ENCODE measurements at places on chromosomes 6 and 20. TPM values are rescaled to one million over a fixed set of nuclear protein-coding genes. Genes with fewer than 3 reads are reported as not detected.

DNA sequence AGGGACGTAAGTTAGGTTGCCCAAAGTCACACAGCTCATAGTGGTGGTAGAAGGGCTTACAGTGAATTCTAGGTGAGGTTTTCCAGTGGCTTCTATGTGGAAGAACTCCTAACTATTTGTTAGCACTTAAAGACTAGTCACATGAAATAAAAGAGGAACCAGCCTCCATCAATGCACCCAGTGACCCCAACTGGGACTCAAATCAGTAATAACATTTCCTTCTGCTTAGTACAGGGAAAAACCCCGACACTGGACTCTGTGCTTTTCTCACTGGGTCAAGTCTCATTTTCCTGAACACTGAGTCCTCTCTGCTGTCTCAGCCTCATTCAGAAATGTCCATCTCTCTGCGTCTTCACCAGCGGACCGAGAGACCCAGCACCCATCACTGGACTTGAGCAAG lies 89.2 kb downstream of the SLC22A23 start:
- DNase-seq: no peak

DNA sequence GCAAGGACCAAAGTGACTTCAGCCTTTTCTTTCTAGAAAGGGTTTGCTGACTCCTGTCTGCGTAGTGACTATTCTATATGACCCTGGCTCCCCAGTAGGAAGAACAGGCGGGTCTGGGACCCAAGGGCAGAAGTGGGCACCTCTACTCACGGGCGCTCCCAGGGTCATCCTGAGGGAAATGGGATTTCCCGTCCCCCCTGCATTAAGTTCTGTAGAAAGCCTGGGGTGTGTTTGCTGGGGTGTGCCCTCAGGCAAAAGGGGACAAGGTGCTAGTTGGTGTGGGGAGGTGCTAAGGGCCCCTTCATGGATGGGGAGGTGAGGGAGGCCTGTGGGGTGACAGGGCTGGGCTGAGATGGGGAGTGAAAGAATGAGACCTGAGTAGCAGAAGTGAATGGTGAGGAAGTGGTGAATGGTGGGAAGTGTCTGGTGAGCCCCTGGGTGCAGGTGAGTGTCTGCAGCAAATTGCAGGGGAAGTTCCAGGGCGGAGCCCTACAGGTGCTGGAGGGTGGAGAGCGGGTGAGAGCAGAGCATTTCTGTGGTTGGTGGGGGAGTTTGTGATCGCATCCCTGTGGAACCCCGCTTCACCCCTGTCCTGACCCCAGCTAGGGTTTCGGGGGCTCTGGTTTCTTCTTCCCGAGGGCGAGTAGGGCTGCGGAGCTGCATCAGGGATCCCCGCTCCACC lies 21.1 kb downstream of the RAET1L start:
- no peak for DNase-seq

- peak; percentile 73 for DNase-seq
Observed at GRCh38 chr20:49701241-49701790, 12.4 kb downstream of the B4GALT5 start.

- DNase-seq: no peak
Observed at GRCh38 chr20:62019881-62020492, 45.7 kb downstream of the TAF4 start.

DNA sequence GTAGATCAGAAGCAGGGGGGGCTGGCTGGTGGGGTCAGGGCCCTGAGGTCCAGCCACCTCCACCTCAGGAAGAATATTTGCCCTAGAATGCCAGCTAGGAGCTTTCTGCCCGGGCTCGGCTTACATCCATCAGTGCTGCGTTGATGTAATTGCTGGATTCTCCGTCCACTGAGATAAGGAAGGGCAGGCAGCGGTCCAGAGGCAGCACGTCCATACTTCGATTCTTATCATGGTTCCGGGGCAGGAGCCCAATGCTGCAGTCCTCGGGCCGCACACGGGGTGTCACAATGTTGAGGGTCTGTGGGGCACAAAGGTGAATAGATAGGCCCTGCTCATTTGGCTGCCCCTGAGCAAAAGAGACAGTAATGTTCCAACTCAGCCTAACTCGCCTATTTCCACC lies 483.8 kb upstream of the CHD6 start:
- no peak for DNase-seq

DNA sequence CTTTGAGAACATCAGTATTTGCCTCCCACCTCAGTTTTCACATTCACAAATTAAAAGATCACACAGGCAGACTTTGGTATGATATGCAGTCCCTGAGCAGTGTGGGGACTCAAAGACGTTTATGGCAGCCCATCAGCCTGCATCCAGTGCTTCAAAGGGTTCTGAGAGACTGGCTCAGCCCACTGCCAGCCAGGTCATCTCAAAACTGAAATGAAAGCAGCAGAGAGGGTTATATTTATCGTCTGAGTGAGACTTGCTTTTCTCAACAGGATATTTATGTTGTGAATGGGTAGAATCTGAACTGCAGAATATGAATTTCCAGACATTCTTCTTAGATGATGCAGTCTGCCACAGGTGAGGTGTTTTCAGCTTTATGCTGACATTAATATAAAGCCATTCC lies 159.8 kb downstream of the NRN1 start:
- no peak for DNase-seq

- DNase-seq: no peak
Observed at GRCh38 chr6:75065523-75065922, 140.3 kb downstream of the COL12A1 start.

TMEM242 gene
- 7.1 TPM for total RNA-seq

LBP gene
- total RNA-seq: not detected

NKX2-4 gene
- total RNA-seq: not detected

PLEKHG1 gene
- total RNA-seq: 10.5 TPM

OOEP gene
- not detected for total RNA-seq

Data from bronchial epithelial cell (primary cell).